ENCODE measurements at places on chromosomes 3 and 15.

GRCh38 chr3:98185180-98185579, 18.7 kb downstream of the OR5H15 start:
- DNase-seq, result no peak

DNA sequence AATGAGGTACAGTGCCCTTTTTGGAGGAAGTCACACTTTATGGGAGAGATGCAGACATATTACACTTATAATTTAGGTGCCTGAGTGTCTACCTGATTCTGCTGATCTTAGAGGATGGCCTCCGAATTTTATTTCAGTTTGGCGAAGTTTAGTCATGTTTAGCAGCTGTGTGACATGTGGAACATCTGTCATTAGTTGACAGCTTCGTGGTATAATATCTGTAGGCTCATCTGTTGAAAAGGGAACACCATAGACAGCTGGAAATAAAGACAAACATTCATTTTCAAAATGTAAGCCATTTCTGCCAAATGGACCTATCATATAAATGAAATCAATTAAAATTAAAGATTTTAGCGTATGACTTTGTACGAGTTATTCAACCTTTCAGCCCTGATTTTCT, 165.4 kb downstream of the CFAP20DC start:
- DNase-seq, result no peak

DNA sequence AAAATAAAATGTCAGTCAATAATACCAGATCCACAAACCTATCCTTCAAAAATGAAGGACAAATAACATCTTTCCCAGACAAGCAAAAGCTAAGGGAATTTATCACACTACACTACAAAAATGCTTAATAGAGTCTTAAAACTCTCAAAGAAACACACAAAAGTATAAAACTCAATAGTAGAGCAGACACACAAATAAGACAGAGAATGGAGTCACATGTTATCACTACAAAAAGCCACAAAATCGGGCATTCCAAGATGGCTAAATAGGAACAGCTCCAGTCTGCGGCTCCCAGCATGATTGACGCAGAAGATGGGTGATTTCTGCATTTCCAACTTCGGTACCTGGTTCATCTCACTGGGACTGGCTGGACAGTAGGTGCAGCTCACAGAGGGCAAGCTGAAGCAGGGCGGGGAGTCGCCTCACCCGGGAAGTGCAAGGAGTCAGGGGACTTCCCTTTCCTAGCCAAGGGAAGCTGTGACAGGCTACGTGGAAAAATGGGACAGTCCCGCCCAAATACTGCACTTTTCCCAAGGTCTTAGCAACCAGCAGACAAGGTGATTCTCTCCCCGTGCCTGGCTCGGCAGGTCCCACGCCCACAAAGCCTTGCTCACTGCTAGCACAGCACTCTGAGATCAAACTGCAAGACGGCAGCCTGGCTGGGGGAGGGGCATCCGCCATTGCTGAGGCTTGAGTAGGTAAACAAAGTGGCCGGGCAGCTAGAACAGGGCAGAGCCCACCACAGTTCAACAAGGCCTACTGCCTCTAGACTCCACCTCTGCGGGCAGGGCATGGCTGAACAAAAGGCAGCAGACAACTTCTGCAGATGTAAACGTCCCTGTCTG, 46.3 kb downstream of the SENP7 start:
- DNase-seq, result no peak

DNA sequence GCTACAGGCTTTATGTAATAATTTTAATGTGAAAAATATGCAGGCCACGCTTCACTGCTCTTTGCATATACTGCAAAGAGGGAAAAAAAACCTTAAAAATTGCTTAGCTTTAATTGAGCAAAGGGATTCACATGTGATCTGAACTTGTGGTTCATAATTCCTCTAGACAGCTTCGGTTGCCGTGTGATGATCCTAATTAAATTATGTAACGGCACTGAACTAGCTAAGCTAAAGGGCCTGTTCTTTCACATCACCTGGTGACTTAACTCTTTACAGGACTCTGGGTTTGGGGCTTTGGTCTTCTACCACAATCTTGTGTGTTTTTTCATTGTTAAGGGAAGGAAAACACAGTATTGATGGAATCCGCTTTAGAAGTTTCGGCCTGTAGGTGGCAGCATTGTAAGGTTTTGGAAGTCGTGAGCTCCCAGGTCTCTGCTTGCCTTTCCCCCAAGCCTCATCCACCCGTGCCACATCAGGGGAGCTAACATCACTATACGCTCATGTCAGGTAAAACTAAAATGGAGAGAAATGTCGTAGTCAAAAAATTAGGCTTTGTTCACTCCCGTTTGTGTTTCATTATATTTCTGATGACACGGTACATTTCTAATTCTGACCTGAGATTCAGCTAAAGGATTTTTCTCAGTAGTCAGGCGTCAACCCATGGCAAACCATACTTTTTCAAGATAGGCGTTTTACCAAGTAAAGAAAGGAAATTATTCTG, 205.6 kb upstream of the DPH6 start:
- DNase-seq, result no peak

DNA sequence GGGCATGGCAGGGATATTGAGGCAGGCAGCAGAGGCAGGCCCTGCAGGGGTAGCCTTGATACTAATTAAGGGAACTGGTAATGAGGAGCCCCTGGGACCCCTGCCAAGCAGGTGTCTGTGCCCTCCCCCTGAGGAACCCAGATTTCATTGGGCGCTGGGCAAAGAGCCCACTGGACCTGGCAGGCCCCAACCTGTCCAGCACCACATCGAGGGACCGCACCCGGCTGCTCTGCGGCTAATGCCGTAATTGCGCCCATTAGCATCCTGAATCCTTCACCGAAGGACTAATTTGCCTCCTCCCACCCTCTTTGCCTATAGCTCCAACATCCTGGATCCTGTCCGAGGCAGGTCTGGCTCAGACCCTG, 13.7 kb upstream of the SEMA3B start:
- no peak for DNase-seq

GRCh38 chr3:159813822-159814531, 174.7 kb upstream of the IL12A start:
- DNase-seq, result no peak

GRCh38 chr15:28998511-28998910, 112.7 kb downstream of the APBA2 start:
- no peak for DNase-seq

All from AG04449 (cell line).